Chondrocyte (in vitro differentiated cells): ENCODE measurements at places on chromosomes 13 and 19. TPM values are rescaled to one million over a fixed set of nuclear protein-coding genes. Genes with fewer than 3 reads are reported as not detected.

DNA sequence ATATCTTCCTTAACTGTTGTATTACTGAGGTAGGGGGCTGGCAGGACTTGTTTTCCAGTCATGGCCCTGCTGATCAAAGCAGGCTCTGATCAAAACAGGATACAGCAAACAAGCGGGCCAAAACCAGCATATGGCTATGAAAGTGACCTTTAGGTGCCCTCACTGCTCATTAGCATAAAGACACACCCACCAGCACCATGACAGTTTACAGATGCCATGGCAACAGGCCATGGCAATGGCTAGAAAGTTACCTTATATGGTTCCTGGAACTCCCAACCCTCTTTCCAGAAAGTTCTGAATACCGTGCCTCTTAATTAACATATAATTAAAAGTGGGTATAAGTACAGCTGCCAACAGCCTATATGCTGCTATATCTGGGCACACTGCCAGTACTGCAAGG is 551.4 kb upstream of the SGCG start:
- peaks cover 13% of the 10 kb centered on the region for H3K4me1 ChIP-seq
- no peak for DNase-seq
- no peaks in the 10 kb centered on the region for H3K27me3 ChIP-seq
- H3K27ac ChIP-seq, result no peak overlapping the region

- no peaks in the 10 kb centered on the region for H3K27me3 ChIP-seq
- no peak overlapping the region for H3K4me3 ChIP-seq
- DNase-seq, result no peak
- H3K4me1 ChIP-seq, result peaks cover 4% of the 10 kb centered on the region
Measured at GRCh38 chr13:86922936-86923335, 748.2 kb upstream of the SLITRK5 start.

GRCh38 chr13:96093296-96094006 is 3.5 kb downstream of the HS6ST3 start:
- H3K36me3 ChIP-seq, result peaks cover 1% of the 10 kb centered on the region
- H3K27ac ChIP-seq, result no peak overlapping the region
- DNase-seq, result no peak
- peaks cover 13% of the 10 kb centered on the region for H3K4me1 ChIP-seq
- H3K4me3 ChIP-seq, result no peak overlapping the region

DNA sequence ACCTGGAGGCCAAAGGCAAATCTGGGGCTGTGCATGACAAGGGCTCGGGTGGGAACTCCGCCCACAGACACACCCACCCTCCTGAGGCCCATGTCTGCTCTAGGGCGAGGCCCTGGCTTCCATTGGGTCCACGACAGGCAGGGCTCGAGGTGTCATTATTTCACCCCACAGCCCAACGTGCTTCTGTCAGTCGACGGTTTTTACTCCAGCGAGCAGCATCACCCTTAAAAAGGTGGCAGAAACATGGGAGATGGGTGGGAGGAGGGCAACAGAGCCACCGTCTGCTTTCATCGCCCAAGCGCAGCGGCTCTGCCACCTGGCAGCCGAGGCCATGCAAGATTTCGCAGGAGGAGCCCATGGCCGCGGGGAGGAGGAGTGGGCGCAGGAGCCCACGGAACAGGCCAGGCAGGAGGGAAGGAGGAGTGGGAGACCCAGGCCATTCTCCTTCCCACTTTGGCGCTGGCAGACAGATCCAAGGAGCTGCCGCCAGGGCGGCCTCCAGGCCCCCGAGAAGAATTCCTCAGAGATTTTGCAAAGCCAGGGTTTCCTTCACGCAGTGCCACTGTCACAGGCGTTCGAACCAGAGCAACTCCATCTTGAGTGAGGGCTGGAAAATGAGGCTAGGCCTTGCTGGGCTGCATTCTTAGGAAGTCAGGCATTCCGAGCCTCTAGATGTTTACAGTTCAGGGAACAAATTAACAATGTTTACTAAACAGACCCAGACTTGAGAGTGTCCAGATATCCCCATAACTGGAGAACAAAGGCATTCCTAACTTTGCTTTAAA is 49.3 kb upstream of the TUBGCP3 start:
- H3K27me3 ChIP-seq, result peaks cover 68% of the 10 kb centered on the region
- H3K4me1 ChIP-seq, result no peaks in the 10 kb centered on the region
- DNase-seq, result peak; percentile 79
- H3K4me3 ChIP-seq, result no peak overlapping the region
- no peaks in the 10 kb centered on the region for H3K36me3 ChIP-seq

DNA sequence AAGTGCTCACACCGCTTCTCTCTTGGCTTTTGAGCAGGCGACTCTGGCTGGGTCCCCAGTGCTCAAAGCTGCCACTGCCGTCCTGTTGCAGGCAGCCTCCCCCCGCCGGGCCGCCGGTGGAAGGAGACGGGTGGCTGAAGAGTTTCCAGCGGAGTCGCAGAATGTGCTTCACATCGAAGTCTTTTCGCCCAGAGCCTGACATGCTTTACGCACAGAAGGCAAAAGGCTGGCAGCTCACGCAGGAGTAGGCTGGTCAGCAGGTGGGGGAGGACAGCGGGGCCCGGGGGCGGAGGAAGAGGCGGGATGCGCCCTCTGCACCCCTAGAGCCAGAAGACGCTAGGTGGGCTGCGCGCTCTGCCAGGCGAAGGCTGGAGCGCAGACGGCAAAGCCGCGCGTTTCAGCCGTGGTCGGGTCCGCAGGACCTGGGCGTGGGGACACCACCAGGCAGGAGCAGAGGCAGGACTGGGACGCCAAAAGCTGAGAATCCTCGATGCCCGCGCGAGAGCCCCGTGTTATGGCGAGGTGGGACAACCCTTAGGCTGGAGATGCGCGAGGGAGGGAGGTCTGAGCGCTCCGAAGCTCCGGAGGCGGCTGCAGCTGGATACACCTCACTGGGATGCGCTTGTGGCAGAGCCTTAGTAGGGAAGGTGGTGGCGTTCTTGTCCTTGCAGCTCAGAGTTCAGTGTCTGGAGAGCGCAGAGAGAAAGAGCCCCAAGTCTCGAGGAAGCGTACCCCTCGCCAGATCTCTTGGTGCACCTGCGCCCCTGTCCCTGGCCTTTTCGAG is at the start of gene ATXN8OS:
TSS of gene ATXN8OS (plus strand) at position 329 of the 784 bp plus-strand sequence.
- no peaks in the 10 kb centered on the region for H3K36me3 ChIP-seq
- H3K4me3 ChIP-seq, result peak within 1 kb of the TSS; percentile 62
- DNase-seq, result peak; percentile 87
- H3K4me1 ChIP-seq, result peaks cover 10% of the 10 kb centered on the region
- no peak within 1 kb of the TSS for H3K27ac ChIP-seq

DNA sequence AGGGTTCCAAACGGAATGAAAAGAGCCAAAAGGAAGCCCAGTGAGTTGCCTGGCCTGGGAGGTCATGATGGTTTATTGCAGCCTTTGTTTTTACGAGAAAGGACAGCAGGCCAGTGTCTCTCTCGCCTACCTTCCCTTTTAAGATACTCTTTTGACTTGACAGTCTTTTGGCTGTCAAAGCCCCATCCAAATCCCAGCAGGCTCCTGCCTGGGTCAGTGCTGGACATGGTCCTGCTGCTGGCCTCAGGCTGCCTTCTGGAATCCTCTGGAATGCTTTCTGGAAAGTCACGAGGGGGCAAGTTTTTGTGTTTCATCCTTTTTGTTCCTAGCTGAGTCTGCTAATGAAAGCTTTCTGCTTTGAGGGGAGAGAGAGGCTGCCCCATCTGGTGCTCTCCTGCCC is 444.8 kb downstream of the OLFM4 start:
- H3K36me3 ChIP-seq, result no peaks in the 10 kb centered on the region
- no peak overlapping the region for H3K27ac ChIP-seq
- no peaks in the 10 kb centered on the region for H3K27me3 ChIP-seq
- H3K4me1 ChIP-seq, result peaks cover 9% of the 10 kb centered on the region
- H3K4me3 ChIP-seq, result no peak overlapping the region

GRCh38 chr13:72637561-72637960 is 89.9 kb downstream of the MZT1 start:
- H3K4me3 ChIP-seq, result no peak overlapping the region
- H3K27me3 ChIP-seq, result peaks cover 2% of the 10 kb centered on the region
- no peaks in the 10 kb centered on the region for H3K4me1 ChIP-seq
- H3K36me3 ChIP-seq, result no peaks in the 10 kb centered on the region

DNA sequence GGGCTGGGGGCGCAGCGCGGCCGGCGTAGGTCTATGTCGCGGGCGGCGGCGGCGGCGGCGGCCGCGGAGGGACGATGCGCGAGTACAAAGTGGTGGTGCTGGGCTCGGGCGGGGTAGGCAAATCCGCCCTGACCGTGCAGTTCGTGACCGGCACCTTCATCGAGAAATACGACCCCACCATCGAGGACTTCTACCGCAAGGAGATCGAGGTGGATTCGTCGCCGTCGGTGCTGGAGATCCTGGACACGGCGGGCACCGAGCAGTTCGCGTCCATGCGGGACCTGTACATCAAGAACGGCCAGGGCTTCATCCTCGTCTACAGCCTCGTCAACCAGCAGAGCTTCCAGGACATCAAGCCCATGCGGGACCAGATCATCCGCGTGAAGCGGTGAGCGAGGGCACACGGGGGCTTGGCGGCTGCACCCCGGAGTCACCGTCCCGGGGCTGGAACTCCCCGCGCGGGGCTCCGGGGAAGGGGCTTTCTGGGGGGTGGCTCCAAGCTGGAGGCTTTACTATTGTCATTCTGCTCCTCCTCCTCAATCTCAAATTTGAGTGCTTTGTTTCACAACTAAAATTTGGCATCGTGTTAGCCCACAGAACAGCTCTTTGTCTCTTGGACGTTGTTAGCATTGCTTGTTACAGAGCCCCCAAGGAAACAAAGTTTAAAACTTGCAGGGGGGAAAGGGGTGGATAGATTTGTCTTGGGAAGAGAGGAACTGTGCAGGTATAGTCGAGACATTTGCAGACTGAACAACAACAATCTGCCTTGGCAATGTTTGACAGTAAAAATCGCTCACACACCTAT is 630 bp downstream of the RAP2A start:
- H3K4me3 ChIP-seq, result peak overlapping the region; percentile 86
- no peaks in the 10 kb centered on the region for H3K27me3 ChIP-seq
- H3K36me3 ChIP-seq, result no peaks in the 10 kb centered on the region
- peak; percentile 84 for DNase-seq

Gene LILRA6
- not detected in 3 replicates for total RNA-seq

Gene MISP3
- 1.00 to 3.7 TPM (median 2.0 TPM) in 3 replicates for total RNA-seq

Gene POSTN
- 5,433 to 6,725 TPM (median 6,602 TPM) in 3 replicates for total RNA-seq
